ENCODE measurements at places on chromosomes 6 and 20. TPM values are rescaled to one million over a fixed set of nuclear protein-coding genes. Genes with fewer than 3 reads are reported as not detected.

The MCHR2 gene
- not detected for total RNA-seq

The MCCD1 gene
- total RNA-seq, result not detected

The RBM24 gene
- total RNA-seq, result 0.11 TPM

The KCNK5 gene
- total RNA-seq, result not detected

Measured in placental epithelial cell (primary cell).